ENCODE measurements at places on chromosomes 7 and 10.

DNA sequence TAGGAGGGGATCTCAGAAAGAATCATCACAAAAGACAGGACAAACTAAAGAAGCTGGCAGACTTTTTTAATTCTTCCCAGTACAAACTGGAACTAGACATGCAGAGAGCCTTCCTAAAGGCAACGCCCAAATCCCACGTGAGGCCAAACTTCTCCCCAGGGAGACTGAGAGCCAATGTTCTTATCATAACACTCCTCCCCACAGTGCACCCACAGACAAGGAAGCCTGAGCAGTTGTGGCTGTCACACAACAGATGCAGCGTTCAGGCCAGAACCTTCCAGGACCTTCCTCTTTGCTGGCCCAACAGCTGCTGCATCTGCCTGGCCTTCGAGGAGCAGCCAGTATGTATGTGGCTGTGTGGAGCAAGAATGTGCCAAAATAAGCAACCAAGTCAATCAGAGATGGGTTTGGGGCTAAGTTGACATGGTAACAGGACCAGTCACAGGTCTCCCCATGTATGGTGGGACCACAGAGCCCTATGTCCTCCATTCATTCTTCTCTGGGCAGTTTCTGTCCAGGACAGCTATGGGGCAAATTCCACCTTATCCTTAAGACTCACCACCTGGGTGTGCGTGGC lies 34.9 kb downstream of the SRPK2 start:
- DNase-seq = no peak

GRCh38 chr7:22865602-22865960 lies 42.9 kb upstream of the TOMM7 start:
- DNase-seq = no peak

DNA sequence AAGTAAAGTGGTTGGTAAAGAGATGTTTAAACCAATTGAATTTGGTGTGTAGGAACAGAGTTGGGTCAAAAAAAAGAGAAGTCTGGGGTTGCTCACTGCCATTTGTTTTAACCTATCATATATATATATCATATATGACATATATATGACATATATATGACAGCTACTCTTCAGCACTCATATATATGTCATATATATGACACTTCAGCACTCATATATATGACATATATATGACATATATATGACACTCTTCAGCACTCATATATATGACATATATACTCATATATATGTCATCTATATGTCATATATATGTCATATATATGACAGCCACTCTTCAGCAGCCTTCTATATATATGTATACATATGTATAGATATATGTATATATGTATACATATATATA lies 8.9 kb upstream of the A1CF start:
- no peak for DNase-seq

DNA sequence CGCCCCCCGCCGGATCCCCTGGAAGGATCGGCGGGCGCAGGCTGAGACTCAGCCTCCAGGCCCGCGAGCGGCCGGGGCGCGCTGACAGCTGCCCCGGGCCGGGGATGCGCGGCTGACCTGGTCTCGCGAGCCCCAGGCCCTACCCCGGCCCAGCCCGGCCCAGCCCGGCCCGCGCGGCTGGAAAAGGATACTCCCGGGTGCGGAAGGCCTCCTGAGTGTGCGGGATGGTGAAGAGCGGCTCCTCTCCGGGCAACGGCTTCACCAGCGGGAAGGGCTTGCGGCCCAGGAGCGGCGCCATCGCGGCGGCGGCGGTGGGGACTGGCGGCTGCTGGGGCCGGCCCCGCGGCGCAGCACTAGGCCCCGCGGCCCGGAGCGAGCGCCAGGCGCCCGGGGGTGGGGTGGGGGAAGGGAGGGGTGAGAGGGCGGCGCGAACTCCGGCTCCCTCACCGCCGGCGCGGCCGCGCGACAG lies 423 bp downstream of the BAZ1B start:
- DNase-seq = no peak

- no peak for DNase-seq
These were observed 126.7 kb upstream of the ZNF32 start for GRCh38 chr10:43775384-43775783.

- no peak for DNase-seq
These were observed 194.8 kb upstream of the KMT2E start for GRCh38 chr7:104818961-104819880.

GRCh38 chr7:108142180-108142579 lies 12.0 kb upstream of the LAMB4 start:
- no peak for DNase-seq

DNA sequence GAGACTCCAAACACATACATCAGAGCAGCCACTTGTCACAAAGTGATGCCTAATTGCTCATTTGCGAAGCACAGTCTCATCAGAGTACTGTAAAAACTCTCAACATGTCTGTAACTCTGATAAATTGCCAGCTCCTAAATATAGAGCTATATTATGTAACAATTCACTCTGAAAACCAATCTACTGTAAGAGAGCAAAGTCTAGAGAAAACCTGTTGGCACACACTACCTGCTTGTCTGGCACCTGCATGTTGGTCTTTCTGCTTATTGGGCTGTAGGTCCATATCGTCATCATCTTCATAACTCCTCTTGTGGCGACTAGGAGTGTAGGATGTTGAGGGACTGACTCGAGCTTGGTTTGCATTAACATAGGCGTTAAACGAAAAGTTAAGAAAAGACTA lies 19.8 kb downstream of the MCMBP start:
- DNase-seq = no peak

DNA sequence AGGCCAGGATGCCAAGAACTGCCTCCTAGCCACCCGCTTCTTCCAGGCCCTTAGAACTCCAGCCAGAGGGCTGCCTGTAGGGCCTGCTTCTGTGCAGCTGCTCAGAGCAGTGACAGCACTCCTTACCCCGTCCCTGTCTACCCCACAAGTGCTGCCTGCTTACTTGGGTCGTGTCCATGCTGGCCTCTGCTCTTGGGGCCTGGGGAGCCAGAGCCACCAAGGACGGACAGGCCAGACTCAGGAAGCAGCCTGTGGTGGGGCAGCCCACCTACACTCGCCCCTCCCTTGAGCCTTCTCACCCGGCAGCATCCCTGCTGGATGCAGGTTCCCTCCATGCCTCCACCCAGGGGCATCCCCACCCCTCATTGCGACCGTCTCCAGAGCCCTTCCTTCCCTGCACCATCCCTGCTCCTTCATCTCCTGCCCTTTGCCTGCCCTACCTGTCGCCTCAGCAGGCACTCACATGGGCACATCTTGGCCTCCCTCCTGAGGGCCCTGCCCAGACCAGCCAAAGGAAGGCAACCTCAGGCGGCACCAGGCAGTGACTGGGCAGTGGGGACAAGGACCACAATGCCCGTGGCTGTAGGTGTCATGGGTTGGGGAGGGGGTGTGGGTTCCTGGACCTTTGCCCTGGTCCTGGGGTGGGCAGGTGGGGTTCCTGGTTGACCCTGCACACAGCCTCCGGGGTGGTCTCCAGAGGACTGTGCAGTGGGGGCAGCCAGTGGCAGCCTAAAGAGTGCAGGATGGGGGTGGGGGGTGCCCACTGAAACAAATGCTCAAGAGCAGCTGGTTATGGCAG lies 78.0 kb upstream of the TNS3 start:
- no peak for DNase-seq

DNA sequence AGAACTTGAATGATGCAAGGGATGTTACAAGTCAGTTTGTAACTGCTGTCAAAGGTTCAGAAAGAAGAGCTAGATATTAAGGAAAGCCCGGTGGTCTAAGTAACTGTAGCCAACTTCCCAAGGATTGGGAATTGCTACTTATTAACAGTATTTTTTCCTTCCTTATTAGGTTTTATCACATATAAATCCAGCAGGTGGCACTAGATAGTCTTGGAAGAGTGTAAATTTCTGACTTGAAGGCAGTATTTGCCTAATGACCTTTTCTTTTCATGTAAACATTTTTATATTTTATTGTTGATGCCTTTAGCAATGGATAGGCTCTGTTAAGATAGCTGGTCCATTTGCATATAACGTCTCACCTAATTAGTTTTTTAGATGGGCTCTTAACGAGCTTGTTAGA lies 51.2 kb downstream of the ANLN start:
- peak; percentile 15 for DNase-seq
